HAP-1 (cell line): ENCODE measurements at places on chromosomes 16 and 17.

DNA sequence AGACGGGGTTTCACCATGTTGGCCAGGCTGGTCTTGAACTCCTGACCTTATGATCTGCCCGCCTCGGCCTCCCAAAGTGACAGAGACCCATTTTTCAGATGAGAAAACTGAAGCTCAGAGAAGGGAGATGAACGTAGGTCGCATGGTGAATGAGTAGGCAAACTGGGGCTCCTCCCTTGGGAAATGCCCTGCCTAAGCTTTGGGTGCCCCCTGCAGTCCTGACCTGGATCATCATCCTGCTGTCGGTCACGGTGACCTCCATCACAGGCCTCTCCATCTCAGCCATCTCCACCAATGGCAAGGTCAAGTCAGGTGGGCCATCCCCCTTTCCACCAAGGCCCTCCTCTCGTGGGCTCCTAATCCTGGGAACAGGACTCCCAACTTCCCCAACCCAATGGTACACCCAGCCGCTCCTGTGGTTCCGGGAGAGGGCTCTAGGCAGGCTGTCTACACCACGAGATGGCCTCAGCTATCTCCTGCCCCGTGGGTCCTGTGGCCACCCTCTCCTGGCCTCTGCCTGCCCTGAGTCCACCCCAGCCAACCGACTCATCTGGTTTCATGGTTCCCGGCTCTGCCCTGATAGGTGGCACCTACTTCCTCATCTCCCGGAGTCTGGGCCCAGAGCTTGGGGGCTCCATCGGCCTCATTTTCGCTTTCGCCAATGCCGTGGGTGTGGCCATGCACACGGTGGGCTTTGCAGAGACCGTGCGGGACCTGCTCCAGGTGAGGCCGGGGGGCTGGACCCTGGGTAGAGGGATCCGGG, 4.7 kb downstream of the SLC12A3 start:
- DNase-seq, result peak; percentile 65

DNA sequence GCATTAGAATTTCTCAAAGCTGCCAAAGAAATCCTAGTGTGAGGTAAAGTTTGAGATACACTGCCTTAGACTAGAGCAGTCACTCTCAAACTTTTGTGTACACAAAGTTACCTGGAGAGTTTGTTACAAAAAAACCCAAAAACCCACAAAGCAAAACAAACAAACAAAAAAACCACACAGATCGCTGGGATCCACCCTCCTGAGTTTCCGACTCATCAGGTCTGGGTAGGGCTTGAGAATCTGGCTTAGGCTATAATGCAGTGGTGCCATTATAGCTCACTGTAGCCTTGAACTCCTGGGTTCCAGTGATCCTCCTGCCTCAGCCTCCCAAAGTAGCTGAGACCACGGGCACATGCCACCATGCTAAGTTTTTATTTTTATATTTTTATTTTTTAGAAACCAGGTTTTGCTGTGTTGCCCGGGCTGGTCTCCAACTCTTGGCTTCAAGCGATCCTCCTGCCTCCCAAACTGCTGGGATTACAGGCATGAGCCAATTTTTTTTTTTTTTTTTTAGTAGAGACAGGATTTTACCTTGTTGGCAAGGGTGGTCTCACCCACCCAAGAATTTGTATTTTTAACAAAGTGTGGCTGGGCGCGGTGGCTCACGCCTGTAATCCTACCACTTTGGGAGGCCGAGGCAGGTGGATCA, 22.3 kb upstream of the SMG1 start:
- DNase-seq, result no peak

DNA sequence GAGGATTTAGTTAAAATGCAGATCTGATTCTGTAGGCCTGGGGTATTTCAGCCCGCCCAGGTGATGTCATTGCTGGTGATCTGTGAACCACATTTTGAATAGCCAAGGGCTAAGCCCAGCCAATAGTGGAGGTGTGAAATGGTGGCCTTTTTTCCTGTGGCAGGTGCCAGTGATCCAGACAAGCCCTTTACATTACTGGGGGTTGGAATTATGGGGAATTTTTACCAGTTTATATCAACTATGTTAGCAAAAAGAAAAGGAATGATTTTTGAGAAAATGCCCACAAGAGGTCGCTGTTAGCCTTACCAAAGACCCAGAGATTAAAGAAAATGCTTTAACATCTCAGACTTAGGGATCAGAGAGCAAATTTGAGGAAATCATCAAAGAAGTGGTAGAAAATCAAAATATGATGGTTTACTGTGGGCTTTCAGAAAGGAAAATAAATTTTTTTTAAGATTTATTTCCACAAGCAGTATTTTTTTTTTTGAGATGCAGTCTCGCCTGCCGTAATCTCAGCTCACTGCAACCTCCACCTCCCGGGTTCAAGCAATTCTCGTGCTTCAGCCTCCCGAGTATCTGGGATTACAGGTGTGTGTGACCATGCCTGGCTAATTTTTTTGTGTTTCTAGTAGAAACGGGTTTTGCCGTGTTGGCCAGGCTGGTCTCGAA, 3.9 kb downstream of the VPS35L start:
- peak; percentile 48 for DNase-seq

GRCh38 chr16:48459167-48459566, 74.0 kb upstream of the SIAH1 start:
- DNase-seq, result no peak

- no peak for DNase-seq
Measured at GRCh38 chr17:4998732-4999429, 1.1 kb downstream of the KIF1C start.

- DNase-seq, result no peak
Measured at GRCh38 chr16:89871895-89872294, 1.5 kb upstream of the TCF25 start.
